ENCODE measurements at places on chromosomes 16 and 17.

DNA sequence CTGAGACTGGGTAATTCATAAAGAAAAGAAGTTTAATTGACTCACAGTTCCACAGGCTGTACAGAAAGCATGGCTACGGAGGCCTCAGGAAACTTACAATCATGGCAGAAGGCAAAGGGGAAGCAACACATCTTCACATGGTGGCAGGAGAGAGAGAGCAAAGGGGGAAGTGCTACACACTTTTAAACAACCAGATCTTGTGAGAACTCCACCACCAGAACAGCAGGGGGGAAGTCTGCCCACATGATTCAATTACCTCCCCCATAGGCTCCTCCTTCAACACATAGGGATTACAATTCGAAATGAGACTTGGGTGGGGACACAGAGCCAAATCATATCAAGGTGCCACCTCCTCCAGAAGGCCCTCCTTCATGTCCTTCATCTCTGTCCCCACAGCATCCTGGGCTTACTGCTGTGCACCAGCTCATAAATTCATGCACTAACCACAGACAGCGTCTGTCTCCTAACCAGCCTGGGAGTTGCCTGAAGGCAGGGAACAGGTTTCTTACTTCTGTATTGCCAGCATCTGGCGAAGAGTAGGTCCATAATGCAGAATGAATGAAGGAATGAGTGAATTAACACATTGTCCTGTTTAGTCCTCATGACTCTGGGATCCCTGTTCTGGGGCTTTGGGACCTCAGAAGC lies 74.4 kb downstream of the WSB1 start:
- DNase-seq: no peak

GRCh38 chr17:74332017-74332650 lies 6.1 kb downstream of the KIF19 start:
- DNase-seq: no peak

DNA sequence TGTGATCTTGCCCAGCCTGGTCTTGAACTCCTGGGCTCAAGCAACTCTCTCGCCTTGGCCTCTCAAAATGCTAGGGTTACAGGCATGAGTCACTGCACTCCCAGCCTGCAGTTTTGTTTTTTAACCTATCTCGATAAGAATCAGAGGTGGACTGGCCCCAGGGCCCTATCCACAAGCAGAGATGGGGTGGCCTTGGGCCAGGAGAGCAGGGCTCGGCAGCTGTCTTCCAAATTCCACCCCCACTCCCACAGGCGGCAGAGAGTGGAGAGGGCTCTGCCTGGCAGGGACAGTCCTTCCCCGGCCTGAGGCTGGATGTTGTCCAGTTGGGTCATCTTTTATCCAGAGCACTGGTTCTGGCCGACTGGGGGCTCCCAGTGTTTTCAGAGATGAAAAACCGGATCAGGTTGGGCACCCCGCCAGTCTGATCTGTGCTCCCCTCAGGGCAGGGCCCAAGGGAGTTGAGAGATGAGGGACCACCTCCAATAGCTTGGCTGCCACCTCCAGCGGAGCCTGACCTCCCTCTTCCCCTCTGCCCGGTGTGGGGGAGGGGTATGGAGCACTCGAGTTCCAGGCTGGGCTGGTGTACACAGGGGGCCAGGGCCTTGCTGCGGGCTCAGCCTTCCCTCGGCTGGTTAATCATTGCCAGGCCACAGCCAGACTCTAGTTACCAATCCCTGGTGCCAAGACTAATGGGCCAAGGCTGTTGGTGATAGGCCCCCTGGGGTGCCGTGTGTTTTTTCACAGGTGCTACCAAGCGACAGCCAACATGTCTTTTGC lies 30.3 kb upstream of the MYO15B start:
- no peak for DNase-seq

DNA sequence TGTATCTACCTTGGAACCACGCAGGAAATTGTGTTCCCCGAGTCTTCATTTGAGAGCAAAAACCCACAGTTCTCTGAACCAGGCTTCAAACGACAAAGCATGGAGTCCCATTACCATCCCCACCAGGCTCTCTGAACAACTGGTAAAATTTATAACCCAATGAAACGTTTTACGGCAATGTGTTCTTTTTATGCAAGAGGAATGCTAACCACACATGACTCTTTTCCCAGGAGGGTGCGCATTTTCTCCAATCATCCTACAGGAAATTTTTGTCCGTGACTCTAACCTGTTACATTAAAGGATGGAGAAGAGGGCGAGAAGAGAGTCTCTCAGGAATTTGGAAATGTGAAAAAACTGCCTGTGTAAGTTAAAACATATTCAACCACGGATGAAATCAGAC lies 17.8 kb downstream of the STX8 start:
- no peak for DNase-seq

DNA sequence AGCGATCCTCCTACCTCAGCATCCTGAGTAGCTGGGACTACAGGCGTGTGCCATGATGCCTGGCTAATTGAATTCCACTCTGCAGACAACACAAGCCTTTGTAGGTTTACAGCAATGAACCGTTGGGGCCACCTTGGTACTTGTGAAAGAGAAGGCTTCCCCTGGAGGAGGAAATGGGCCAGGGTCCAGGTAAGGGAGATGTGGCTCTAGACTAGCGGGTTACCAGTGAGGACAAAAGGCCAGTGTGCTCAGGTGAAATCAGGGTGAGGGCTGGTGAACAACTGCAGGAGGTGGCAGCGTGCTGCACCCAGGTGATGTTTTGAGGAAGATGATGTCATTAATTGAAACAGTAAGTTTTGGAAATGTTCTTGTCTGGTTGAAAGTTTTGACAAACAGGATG lies 6.7 kb downstream of the SDR42E1 start:
- no peak for DNase-seq
